Caco-2 (cell line): ENCODE measurements at places on chromosomes 7 and 10. TPM values are rescaled to one million over a fixed set of nuclear protein-coding genes. Genes with fewer than 3 reads are reported as not detected.

TFEC gene
- 38.3 and 45.1 TPM in 2 replicates for total RNA-seq

CYP3A5 gene
- total RNA-seq: 2.7 and 3.7 TPM in 2 replicates

CRYGN gene
- not detected in 2 replicates for total RNA-seq

FGF8 gene
- total RNA-seq: 0.68 TPM in 1 of 2 replicates, not detected in the other

OPN4 gene
- not detected in 2 replicates for total RNA-seq

DNA sequence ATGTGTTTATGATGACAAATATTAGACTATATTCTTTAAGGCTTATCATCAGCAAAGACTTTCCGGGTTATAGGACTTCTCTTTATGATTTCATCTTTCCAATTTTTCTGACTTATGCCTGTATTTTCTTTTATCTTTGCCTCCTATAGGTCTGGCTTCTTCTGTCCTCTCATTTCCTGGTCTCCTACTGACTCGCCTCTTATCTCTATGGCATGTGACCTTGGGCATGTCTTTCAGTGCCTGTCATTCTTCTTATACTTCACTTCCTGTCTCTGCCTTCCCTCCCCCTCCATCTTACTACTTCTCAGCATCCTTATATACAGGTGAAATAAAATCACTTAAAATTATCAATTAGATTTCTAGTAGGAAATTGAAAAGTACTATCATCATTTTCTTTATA is 42.2 kb downstream of the PCDH15 start:
- no peaks in the 10 kb centered on the region for H3K27me3 ChIP-seq
- peak; percentile 11 for DNase-seq
- H3K4me1 ChIP-seq: no peaks in the 10 kb centered on the region; the same call in 1 of the 2 replicates

DNA sequence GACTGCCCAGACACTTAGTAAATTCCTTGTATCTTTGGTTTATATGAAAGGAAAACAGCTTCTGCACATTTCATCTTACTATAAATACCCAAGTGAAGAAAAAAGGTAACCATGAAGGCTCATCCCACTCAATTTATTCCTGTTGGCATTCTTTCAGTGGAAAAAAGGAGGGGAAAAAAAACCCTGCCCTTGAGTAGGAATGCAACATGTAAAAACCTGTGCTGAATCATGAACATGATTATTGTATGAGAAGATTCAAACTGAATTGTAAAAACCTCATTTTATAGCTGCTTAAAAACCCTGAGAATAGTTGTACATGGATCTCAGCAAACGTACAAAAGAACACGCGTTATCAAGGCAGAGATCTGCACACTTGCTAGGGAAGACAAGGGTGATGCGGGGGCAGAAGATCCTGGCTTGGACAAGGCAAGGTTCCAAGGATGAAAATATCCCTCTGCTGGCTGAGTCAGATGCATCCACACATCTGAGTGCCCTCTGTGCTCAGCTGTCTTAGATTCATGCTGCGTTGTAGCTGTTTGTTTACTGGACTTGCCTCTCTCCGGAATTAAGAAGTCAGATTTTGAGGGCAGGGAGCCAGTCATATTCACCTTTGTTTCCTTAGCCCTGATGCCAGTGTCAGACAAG is 658.2 kb downstream of the PARD3 start:
- no peaks in the 10 kb centered on the region for H3K4me1 ChIP-seq
- no peaks in the 10 kb centered on the region for H3K27me3 ChIP-seq
- H3K36me3 ChIP-seq: no peaks in the 10 kb centered on the region
- H3K27ac ChIP-seq: no peak overlapping the region
- no peak overlapping the region for H3K4me3 ChIP-seq

DNA sequence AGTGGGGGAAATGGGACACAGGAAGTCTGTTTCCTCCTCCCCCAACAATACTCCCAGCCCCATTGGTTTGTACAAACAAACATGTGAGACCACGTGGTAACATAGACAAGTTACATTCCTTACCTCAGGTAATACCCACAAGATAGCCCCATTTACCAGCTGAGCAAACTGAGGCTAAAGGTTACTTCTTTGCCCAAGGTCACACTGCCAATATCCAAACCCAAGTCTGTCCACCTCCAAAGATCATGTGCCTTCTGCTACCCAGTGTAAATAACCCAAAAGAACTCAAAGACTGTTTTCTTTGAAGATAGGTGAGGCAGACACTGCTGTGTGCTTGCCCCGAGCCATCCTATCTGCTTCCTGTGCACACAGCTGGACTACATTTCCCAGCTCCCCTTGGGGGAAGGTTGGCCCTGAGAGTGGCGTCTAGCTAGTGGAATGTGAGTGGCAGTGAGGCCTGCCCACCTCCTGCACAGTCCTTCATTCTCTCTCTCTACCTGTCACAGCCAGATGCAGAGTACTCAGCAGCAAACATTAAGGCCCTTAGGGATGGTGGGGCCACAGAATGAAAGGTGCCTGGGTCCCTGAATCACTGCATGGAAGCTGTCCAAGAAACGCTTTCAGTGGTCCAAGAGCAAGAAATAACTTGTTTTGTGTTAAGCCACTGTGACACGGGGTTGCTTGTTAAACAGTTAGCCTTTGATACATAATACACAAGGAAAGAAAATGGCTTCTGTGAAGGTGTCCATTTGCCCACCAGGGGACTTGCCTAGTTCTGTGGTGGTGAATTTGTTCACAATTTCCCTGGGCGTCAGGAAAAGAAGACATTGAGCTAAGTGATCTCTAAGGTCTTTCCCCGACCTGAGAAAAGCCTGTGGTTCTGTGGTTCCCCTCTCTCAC is 257.7 kb upstream of the NFE2L3 start:
- H3K27me3 ChIP-seq: no peaks in the 10 kb centered on the region
- peaks cover 7% of the 10 kb centered on the region for H3K4me1 ChIP-seq
- peak overlapping the region; percentile 27 for H3K27ac ChIP-seq
- H3K36me3 ChIP-seq: no peaks in the 10 kb centered on the region
- peak; percentile 79 for DNase-seq

DNA sequence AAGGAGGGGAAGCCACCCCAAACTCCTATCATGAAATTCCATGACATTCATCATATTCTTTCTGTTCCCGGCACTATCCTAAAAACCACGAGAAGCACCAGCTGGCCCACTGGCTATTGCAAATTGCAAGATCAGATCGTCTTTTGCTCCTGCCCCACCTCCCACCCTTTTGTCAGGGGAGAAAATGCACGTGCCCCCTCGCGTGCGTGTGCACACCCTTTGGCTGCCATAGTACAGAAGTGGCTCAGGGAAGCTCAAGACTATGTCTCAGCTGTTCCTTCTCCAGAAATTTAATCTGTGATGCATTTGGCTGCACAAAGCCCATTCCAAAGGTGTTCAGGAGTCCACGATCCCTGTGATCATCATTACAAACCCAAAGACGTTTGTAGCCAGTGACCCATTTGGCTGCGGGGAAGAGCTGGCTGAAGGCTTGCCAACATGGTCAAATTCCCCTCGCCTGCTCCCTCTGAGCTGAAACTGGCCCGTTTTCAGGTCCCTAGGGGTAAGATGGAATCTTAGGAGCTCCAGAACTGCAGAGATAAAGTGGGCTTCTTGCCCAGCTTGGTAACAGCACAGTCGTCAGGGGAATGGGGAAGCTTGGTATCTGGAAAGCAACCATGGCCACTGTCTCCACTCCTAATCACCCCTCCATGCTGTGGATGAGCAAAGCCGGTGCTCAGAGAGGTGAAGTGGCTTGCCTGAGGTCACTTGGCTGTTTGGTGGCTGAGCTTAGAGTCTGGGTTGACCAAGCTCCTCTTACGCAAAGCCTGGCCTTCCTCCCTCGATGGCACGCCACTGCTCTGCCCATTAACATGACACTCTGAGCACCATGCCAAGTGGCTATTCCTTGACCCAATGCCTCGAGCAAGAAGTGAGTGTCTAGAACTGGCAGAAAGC is 155.4 kb downstream of the NEURL1 start:
- H3K27ac ChIP-seq: no peak overlapping the region
- no peaks in the 10 kb centered on the region; the same call in 1 of the 2 replicates for H3K36me3 ChIP-seq
- DNase-seq: no peak
- H3K4me1 ChIP-seq: peaks cover 46% of the 10 kb centered on the region

DNA sequence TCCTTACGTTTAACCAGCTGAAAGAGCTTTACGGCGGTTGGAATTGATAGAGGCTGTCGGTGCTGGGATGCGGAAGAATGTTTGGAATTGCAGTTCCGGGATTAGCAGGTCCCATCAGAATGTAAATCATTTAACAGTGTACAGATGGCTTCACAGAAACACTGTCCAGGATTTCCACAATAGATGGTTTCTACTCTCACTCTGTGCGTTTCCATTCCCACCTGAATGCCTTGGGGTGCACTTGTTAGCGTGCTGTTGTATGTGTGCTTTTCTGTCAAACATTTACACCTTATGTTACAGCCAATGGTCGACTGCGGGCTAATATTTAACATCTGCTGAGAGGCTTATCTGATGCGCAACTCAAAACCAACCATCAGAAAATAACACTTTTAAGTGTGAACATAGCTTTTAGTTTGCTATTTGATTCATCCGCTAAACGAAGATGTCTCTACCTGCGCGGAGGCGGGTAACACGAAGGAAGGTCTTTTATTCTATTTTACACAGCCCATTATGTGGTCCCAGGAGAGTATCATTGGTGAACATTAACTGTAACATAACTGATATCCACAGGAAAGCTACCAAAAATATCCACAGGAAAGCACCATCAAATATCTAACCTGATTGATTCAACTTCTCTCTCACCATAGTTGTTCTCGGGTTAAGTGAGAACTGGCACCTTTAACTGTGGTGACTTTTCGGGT is 179.0 kb downstream of the PRPF18 start:
- DNase-seq: peak; percentile 95
- H3K36me3 ChIP-seq: no peaks in the 10 kb centered on the region
- peak overlapping the region; percentile 78 for H3K27ac ChIP-seq

- H3K36me3 ChIP-seq: no peaks in the 10 kb centered on the region
- no peaks in the 10 kb centered on the region for H3K27me3 ChIP-seq
- no peak overlapping the region for H3K4me3 ChIP-seq
- no peak for DNase-seq
- H3K4me1 ChIP-seq: no peaks in the 10 kb centered on the region
- no peak overlapping the region for H3K27ac ChIP-seq
Observed at GRCh38 chr10:132993271-132994184, 51.2 kb upstream of the CFAP46 start.

- no peaks in the 10 kb centered on the region for H3K4me1 ChIP-seq
- H3K27ac ChIP-seq: no peak overlapping the region
- no peaks in the 10 kb centered on the region; the same call in 1 of the 2 replicates for H3K27me3 ChIP-seq
- H3K4me3 ChIP-seq: no peak overlapping the region
Observed at GRCh38 chr10:89086801-89087521, 96.4 kb downstream of the FAS start.

GRCh38 chr7:84546403-84546802 is 351.8 kb upstream of the SEMA3A start:
- DNase-seq: no peak
- H3K27me3 ChIP-seq: no peaks in the 10 kb centered on the region
- H3K36me3 ChIP-seq: no peaks in the 10 kb centered on the region
- no peak overlapping the region for H3K27ac ChIP-seq
- no peaks in the 10 kb centered on the region for H3K4me1 ChIP-seq

DNA sequence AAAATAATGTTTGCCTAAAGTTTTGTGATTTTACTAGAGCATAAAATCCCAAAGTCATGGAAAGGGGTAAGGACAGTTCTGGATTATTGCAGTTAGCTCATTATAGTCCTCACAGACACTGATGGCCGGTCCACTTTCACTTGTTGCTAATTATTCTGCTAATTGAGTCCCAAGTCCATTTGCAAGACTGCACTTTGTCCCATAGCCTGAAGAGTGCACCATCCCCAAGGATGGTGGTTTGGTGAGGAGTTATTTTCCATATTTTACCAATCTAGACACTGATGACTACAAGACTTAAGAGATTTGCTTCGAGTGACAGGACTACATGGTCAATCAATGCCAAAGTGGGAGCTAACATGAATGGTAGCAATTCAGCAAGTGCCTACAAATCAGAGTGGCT is 181.8 kb upstream of the CACNA2D1 start:
- no peak for DNase-seq
- no peaks in the 10 kb centered on the region for H3K27me3 ChIP-seq
- H3K27ac ChIP-seq: no peak overlapping the region
- H3K36me3 ChIP-seq: no peaks in the 10 kb centered on the region
- no peak overlapping the region for H3K4me3 ChIP-seq

DNA sequence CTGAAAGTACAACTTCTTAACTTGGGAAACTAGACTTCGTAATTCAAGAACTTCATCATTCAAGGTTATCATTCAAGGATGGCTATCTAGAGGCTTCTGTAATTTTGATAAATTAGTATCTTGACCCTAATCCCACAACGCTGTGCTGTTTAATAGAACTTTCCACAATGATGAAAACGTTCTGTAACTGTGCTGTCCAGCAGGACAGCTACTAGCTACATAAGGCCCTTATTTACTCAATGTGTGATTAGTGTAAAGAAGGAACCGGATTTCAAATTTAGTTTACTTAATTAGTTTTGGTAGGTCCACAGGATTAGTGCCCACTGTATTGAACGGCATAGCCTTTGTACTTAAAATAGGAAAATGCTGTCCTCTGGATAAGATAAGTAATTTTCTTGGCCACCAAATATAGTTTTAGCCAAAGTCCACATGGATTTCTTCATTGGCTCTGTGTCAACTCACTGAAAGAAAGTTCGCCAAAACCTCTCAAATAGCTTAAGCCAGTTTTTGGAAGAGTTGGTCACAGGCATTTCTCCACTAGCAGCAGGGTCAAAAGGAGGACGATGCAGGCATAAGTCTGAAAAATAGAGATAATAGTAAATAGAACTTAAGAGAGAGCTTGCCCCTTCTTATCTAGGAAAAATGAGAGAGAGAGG is 17.3 kb downstream of the DGKI start:
- H3K27me3 ChIP-seq: no peaks in the 10 kb centered on the region
- H3K4me1 ChIP-seq: no peaks in the 10 kb centered on the region
- no peaks in the 10 kb centered on the region for H3K36me3 ChIP-seq
- H3K27ac ChIP-seq: no peak overlapping the region
- no peak overlapping the region for H3K4me3 ChIP-seq
- no peak for DNase-seq

- DNase-seq: peak; percentile 42
- no peak overlapping the region for H3K27ac ChIP-seq
- H3K4me1 ChIP-seq: no peaks in the 10 kb centered on the region
Observed at GRCh38 chr10:31808258-31809218, 120.1 kb downstream of the ARHGAP12 start.

- no peaks in the 10 kb centered on the region for H3K36me3 ChIP-seq
- H3K4me1 ChIP-seq: peaks cover 12% of the 10 kb centered on the region
- H3K27me3 ChIP-seq: no peaks in the 10 kb centered on the region
- H3K4me3 ChIP-seq: no peak overlapping the region
Observed at GRCh38 chr7:158774952-158775351, 54.4 kb downstream of the ESYT2 start.

GRCh38 chr10:123135415-123136141 is at the start of gene HMX3:
HMX3 (plus strand) TSS chr10:123135970; CDS start chr10:123136051, 81 bp downstream.
- peaks cover 8% of the 10 kb centered on the region for H3K27me3 ChIP-seq
- no peak for DNase-seq
- H3K4me1 ChIP-seq: peaks cover 26% of the 10 kb centered on the region
- peak within 1 kb of the TSS; percentile 35 for H3K4me3 ChIP-seq

DNA sequence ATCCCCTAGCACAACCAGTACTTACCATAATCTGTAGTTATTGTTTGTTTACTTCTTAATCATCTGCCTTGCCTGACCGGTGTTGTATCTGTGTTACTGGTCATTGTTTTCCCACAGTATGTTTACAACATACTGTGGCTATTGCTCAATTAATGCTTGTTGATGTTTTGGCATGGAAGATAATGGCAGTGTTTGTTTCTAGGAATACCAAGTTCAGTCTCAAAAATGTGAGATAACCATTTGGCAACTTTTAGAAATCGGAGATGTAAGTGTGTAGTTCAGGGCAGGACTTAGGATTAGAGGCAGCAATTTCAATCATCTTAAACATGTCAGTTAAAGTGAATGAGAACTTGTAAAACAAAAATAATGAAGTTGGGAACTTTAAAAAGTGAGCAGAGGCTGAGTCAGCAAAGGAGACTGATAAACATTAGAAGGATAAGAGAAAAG is 8.2 kb downstream of the MINDY3 start:
- no peak overlapping the region for H3K4me3 ChIP-seq
- DNase-seq: no peak
- H3K36me3 ChIP-seq: no peaks in the 10 kb centered on the region
- no peaks in the 10 kb centered on the region; the same call in 1 of the 2 replicates for H3K4me1 ChIP-seq
- no peak overlapping the region for H3K27ac ChIP-seq
- H3K27me3 ChIP-seq: no peaks in the 10 kb centered on the region
